Cardiac muscle cell (in vitro differentiated cells and primary cell): ENCODE measurements at places on chromosomes 12 and 14. TPM values are rescaled to one million over a fixed set of nuclear protein-coding genes. Genes with fewer than 3 reads are reported as not detected.

DNA sequence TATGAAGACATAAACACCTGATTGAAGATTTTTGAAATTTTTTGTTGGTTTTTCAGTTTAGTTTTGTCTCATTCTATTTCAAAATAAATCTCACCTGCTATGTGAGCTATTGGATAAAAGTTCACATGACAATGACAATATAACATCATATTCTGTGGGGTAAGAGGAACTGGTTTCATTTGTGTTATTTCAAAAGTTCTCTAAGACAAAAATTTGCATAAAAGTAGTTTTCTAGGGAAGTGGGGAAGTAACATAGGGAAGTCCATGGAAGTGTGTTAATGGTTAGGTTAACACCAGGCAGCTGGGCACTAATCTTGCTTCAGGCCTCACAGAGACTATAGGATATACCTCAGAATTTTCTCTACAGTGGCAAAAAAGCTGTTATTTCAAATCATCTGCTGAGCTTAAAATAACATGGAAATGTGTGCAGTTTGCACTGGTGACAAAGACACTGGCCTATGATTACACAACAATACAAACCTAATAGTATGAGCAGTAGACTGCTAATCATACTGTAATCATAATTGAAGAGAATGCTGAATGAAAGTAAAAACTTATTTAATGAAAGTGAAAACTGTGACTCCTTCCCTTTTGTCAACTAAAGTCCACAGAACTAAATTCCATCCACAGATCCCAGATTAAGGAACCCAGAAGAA lies 710.6 kb upstream of the TMEM132C start:
- DNase-seq, result no peak

Gene ACTR6
- polyA plus RNA-seq, result 28.0 and 32.9 TPM in 2 replicates

GRCh38 chr12:18242380-18243089 lies 18.8 kb upstream of the PIK3C2G start:
- DNase-seq, result no peak

GRCh38 chr12:9124383-9125031 lies 8.8 kb upstream of the A2M start:
- DNase-seq, result no peak

GRCh38 chr14:42429401-42429800 lies 822.7 kb downstream of the LRFN5 start:
- DNase-seq, result no peak

DNA sequence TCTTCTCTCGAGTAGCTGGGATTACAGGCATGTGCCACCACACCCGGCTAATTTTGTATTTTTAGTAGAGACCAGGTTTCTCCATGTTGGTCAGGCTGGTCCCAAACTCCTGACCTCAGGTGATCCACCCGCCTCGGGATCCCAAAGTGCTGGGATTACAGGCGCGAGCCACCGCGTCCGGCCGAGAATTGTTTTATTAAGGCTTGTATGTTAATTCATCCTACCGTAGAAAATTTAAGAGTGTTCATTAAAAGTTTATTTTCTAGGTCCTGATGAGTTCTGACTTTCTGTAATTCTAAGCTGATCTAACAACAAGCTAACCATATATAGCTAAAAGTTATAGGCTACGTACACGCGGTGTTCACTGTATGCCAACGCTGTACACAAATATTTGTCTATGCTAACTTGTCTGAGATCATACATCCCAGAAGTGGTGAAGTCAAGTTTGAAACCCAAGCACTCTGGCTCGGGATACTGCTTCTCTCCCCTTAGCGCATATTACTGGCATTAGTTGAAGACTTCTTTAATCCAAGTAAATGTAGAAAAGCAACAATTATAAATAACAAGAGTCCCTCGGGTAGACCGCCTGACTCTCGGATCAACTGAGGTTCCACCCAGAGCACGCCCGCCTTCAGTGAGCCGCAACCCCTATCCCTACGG lies 570 bp upstream of the MRPS35 start:
- DNase-seq, result peak; percentile 6

Gene PPP1R36
- polyA plus RNA-seq, result 0.19 and 0.40 TPM in 2 replicates

Gene CCDC197
- polyA plus RNA-seq, result 0.21 TPM in 1 of 2 replicates, not detected in the other

Gene TTC9
- polyA plus RNA-seq, result 1.1 and 1.3 TPM in 2 replicates

DNA sequence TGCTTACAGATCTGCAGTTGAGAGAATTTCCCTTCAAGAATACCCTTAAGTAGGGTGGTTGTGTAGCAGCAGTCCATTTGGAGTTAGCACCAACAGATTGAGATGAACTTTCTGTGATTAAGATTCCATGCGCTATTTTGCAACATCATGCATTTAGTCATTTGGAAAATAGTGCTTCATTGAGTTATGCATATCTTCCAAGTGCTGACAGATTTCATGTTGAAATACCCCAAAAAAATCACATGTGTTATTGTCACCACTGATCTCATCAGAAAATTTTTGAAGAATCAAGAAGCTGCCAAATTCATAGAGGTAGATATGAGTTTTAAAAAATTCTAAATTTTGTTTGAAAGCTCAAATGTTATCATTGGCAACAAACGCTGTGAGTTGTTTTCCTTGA lies 35.5 kb upstream of the OSBPL8 start:
- no peak for DNase-seq

- peak; percentile 88 for DNase-seq
These were observed 14.0 kb downstream of the RTRAF start for GRCh38 chr14:52003324-52003723.

DNA sequence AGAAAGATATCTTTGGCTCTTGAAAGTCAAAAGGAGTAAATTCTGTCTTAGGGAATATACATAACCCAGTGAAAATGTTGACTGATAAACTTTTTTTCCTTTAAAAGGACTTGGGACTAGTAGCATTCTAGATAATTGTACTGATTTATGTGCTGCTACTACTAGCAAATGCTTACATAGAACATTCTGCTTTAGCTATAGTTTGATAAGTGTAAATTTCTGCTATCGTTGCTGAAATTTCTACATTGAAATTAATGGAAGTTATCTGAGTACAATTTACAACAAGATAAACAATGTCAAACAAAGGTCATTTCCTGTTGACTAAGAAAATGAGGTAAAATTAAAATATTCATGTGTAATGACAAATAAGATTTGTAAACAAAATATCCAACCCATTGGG lies 48.3 kb upstream of the CNTN1 start:
- DNase-seq, result no peak

DNA sequence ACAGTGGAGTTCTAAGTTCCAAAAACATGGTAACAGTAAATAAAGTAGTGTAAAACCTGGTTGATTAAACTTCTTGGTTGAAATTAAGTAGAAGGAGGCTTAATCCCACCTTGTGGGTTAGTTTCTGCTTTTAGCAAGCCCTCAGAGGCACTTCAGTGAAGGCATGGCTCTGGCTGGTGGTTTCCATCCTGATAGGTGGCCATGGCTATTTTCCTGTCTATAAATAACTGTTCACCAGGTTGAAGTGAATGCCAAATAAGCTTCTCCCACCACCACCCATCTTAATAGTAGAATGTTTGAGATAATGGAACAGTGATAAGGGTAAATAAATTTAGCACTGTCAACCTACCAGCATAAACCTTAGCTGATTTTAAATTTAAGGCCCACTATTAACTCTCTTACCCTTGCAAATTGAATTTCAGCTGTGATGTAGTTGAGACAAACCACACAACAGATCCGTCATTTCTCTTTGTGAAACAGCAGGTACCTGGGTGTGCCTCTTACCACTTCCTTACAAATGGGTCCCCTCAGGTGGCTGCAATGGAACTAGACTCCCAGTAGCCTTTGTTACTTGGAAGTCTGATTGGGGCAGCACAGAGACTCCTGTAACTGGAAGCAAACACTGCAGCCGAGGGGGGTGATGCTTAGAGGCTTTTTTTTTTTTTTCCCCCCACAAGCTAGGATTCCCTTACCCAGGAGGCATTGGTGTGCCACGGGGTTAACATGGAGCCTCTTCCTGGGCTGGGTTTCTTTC lies 41.4 kb downstream of the DAAM1 start:
- no peak for DNase-seq

GRCh38 chr14:90263748-90264449 lies 7.5 kb downstream of the PSMC1 start:
- no peak for DNase-seq

DNA sequence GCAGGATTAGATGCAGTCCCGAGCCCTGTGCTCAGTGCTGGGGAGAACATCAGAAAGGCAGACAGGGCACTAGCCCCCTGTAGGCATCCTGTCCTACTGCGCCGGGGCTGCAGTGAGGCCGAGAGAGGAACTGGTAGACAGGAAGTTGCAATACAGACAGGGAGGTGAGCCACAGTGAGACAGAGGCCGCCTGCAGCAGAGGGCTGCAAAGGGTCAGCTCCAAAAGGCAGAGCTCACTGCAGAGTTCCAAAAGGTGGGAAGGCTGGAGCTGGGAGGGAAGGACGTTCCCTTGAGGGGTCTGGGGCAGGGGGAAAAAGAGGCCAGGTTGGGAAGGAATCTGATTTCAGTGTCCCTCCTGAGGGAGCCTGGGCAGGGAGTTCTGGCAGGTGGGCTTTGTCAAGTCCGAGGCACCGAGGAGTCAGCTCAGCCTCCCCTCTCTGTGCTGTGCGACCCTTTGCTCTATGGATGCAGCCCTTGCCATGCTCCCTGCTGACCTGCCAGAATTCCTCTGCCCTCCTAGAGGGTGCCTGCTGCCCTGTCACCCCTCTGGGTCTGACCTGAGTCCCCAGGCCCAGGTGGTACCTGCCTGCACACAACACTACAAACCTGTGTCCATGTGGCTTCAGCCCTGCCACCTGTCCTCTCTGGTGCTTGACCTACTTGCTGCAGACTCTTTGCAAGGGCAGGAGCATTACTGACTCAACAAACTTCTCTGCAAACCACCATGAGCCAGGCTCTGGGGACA lies 63.5 kb downstream of the PRMT8 start:
- DNase-seq, result peak; percentile 5

GRCh38 chr12:111942557-111942956 lies 70.4 kb downstream of the TMEM116 start:
- DNase-seq, result peak; percentile 70

Gene USP44
- 1.2 and 2.1 TPM in 2 replicates for polyA plus RNA-seq

DNA sequence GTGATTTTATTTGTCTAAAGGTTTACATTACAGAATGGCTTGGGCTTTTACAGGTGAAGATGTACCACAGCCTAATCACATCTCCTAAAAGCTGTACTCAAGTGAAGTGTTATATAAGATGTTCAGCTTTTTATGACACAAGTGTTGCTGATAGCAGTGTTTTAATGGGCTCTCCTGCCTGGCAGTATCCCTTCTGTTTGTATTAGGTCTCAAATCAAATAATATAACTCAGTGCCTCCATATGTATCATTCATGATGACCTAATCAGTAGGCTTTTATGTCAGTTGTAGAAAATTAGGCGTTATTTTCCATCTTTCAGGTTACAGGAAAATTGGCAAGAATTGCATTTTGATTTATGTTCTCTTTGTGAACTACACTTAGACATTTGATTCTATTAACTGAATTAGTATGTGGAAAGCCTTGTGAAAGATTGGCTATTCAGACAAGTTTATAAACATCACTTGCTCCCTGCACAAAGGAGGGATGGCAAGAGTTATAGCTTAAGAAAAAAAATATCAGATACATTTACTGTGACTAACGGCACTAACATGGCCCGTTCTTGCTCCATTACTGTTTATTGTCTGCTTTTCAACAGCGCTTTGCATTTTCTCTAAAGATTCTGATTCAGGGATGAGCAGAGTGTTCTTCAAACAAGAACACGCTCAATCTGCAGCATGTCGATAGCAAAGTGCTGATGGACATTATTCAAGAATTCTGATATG lies 143.7 kb upstream of the DIO2 start:
- no peak for DNase-seq

Gene HOMEZ
- polyA plus RNA-seq, result 20.8 and 26.5 TPM in 2 replicates

Gene CELA1
- not detected in 2 replicates for polyA plus RNA-seq

Gene HVCN1
- polyA plus RNA-seq, result 3.8 and 6.1 TPM in 2 replicates

Gene CCDC177
- polyA plus RNA-seq, result not detected in 2 replicates

DNA sequence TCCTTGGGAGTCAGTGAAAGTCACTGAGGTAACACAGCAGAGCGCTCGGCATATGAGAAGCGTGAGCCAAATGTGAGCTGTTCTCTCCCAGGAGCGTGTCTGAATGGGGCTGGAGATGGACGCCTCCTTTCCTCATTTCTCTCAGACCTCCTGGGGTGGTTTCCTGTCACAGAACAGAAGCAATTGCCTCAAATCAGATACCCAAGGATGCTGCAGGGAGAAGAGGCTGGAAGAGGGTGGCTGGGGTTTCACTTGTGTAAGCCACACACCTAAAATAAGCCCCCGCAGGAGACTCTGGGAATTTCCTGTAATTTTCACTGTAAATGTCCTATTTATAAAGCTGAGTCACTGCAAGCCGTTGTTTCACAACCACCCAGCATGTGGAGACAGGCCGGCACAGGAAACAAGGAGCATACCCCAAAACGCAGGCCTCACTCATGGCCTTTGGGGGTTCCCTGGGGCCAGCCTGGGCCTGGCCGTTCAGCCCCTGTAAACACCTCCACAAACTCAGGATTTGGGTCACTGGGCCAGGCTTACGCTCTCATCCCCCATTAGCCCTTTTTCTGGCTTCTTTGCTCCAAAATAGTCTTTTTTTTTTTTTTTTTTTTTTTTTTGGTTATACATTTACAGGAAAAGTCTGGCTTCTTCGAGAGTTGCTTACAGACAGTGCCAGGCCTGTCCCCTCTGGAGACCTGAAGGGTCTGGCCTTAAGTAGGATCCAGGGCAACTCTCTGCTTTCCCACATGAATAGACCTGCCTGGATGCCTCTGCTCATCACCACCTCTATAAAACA lies 55.3 kb downstream of the VCPKMT start:
- DNase-seq, result peak; percentile 96

- no peak for DNase-seq
These were observed 1287.1 kb downstream of the TMEM121 start for GRCh38 chr14:106813477-106813823.

Gene OR4E2
- not detected in 2 replicates for polyA plus RNA-seq

GRCh38 chr12:71846322-71846940 lies 6.9 kb downstream of the TBC1D15 start:
- peak; percentile 5 for DNase-seq

Gene ZFC3H1
- 24.9 and 40.2 TPM in 2 replicates for polyA plus RNA-seq

GRCh38 chr12:116090516-116090915 lies 187.0 kb downstream of the MED13L start:
- DNase-seq, result no peak

DNA sequence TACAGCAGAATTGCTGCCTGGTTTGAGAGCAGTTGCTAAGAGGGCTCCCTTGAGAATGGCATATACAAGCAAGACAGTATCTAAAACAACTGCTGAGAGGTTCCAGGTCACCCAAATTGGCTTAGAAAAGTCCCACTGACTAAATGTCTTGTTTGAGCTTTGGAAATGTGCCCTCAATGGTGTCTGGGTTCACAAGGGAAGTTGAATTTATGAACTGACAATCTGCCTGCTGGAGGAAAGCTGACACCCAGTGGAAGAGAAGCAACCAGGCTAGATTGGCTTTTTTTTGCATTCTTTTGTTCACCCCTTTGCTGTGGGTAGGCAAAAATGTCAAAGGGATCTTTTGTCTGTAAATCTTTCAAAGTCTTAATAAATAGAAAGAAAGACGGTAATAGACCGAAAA lies 44.6 kb upstream of the NPFF start:
- no peak for DNase-seq

Gene PLEK2
- polyA plus RNA-seq, result 0.59 and 0.92 TPM in 2 replicates
